ENCODE measurements at places on chromosomes 11 and 22.

DNA sequence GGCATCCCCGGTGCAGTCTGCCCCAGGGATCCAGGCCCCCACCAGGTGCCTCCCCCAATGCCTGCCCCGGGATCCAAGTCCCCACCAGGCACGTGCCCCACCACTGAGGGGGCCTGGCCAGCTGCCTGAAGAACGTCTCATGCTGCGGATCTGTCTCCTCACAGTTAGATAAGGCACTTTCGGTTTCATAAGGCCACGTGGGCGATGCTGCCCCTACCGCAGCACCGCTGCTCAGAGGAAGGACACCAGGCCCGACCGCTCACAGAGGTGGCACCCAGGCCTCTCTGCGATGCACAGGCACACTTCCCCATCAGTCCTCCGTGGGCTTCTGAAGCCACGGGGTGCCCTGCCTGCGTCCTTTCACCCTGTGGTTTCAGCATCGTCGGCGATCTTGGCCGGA lies 68.1 kb upstream of the BID start:
- no peak for DNase-seq

GRCh38 chr22:38867124-38867455 lies 4.9 kb downstream of the CBX6 start:
- no peak for DNase-seq

- DNase-seq = no peak
These were observed 117.3 kb downstream of the KCNQ1OT1 start for GRCh38 chr11:2582351-2582945.

DNA sequence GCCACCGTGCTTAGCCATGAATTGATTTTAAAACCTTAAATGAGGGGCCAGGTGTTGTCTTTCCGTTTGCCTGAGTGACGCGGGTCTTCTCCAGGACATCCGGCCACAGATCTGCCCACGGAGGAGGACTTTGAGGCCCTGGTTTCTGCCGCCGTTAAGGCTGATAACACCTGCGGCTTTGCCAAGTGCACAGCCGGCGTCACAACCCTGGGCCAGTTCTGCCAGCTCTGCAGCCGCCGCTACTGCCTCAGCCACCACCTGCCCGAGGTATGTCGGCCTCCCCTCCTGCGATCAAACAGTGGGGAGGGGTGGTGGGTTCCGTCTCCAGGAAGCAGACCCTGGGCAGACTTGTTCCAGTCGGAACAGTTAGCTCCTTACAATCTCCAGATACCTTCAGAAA lies 34.4 kb downstream of the IGHMBP2 start:
- DNase-seq = no peak

DNA sequence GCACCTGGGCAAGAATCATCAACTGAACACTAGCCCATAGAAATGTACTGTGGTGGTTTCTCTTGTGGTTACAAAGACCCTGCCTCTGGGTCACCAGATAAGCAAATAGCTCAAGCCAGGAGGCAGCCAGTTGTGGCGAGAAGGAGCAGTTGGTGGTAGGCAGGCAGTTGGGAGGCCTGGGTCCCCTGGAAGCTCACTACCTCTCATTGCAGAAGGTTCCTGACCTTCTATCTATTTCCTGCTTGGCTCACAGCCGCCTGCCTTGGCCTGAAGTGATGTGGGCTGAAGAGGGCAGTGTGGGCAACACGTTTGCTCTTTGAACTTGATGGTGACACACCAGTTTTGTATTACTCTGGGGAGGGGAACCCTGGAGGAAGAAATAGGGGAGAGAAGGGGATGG lies 34.7 kb downstream of the NECTIN1 start:
- DNase-seq = no peak

Measured in kidney epithelial cell (primary cell).